Left renal pelvis (tissue), 4 donors: ENCODE measurements at places on chromosomes 1 and 21.

DNA sequence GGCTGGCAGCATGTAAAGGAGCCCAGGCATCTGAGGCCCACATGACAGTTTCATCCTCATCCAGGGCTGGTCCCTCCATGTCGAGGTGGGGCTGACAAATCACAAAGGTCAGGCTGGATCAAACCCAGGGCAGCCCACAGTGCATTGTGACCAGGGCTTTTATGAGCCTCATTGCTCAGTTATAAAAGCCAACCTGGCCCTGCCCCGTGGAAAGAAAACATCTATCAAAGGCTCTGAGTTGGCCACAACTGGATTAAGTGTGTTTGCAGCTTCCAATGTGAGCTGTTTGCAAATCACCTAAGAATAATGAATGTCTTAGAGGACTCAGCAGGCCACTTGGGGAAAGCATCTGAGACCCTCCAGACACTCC is 45.4 kb downstream of the GRHL3 start:
- no peak for DNase-seq

- no peak for DNase-seq
Measured at GRCh38 chr1:183355797-183356196, 62.4 kb downstream of the NMNAT2 start.

DNA sequence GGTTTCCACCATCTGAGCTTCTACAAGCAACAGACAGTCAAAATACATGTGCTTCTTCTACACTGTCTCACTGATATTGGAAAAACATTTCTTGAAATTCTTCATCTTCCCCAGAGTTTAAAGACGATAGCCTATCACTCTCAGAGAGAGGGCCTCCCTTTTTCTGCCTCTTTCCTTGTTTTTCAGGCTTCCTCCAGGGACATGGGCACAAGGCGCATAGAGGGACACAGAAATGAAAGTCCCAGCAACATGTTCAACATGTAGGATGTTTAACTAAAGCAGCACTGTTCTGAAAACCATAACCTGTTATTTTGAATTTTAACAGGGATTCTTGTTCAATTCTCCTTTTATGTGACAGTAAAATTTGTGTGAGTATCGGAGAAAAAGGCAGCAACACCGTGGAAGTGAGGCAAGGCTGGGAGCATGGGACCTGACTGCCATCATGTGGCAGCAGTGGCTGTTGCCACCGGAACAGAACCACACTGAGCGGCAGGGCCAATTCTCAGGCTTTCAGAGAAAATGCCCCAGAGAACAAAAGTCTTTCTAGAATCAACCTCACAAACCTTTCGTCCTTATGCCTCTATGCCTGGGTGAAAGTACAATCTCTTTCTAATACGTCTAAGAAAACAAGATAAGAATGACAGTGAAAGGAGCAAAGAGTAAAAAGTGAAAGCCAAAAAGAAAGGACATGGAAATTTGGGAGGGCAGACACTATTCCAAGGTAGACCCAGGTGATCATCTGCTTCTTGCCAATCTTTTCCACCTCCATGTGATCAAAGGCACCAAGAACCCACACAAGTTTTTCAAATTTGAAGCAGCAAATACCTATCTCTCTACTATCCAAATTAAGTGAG is 54.5 kb downstream of the PCNX2 start:
- peak; percentile 49 for DNase-seq

DNA sequence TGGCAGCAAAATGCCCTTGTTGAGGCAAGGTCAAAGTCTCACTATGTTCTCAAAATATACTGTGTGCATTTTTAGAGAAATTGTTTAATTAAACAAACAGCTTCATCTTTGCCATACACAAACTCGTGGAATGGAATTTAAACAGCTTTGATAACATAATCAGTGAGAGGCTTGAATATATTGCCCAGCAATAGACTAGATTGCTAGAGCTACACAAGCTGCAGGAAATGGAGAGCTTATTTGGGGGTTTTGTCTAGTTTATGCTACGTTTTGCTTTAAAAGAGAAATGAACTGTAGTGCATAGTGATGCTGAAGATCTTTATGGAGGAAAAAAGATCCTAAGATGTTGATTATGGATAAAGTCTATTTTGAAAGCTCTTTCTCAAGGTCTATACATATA is 166.8 kb upstream of the HMCN1 start:
- DNase-seq = no peak

- no peak for DNase-seq
Measured at GRCh38 chr1:153880024-153880423, 42.7 kb downstream of the GATAD2B start.

DNA sequence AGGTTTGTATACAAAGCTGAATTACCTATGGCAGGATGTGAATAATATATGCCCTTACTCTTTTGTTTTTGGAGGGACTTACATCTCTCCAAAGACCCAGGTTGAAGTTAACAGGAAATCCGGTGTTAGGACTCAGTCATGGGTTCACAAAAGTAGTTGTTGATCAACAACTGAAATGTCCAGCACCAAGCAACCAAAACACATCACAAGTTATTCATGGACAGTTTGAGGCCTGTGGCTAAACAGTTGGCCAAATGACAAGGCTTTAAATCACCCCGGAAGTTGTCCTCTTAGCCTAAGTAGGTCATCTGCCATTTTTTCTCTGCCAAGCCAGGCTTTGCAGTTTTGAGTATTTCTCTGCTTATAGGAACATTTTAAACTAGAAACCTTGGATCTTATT is 89.9 kb downstream of the CD247 start:
- DNase-seq = no peak

- no peak for DNase-seq
Measured at GRCh38 chr1:8663915-8664329, 153.5 kb downstream of the RERE start.

GRCh38 chr1:198119906-198120305 is 36.9 kb upstream of the NEK7 start:
- no peak for DNase-seq

DNA sequence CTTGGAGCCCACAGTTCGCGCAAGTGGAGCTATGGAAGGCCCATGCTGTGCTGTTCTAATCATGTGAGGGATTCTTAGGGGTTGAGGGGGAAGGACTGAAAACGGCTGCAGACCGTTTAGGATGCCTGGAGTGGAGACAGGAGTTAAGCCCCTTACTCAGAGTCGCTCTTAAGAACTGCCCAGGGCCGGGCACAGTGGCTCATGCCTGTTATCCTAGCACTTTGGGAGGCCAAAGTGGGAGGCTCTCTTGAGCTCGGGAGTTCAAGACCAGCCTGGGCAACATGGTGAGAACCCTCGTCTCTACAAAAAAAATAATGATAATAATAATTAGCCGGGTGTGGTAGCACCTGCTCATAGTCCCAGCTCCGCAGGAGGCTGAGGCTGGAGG is 1.1 kb downstream of the ZNF672 start:
- no peak for DNase-seq

DNA sequence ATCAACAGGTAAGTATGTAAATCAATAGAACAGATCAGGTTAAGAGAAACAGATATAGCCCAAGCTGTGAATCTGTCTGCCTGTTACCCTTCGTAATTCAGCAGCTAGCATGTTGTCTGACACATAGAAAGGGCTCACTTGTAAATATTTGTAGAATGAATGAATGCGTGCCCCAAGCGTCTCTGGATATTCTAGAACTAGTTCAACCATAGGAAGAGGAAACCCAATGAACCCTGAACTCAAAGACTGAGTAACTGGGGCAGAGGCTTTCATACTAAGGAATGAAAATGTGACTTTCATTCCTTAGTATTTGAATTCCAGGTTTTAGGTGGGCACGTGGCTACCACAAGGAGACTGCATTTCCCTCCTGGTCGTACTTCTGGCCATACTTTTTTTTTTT is 60.1 kb upstream of the SMYD2 start:
- DNase-seq = no peak

DNA sequence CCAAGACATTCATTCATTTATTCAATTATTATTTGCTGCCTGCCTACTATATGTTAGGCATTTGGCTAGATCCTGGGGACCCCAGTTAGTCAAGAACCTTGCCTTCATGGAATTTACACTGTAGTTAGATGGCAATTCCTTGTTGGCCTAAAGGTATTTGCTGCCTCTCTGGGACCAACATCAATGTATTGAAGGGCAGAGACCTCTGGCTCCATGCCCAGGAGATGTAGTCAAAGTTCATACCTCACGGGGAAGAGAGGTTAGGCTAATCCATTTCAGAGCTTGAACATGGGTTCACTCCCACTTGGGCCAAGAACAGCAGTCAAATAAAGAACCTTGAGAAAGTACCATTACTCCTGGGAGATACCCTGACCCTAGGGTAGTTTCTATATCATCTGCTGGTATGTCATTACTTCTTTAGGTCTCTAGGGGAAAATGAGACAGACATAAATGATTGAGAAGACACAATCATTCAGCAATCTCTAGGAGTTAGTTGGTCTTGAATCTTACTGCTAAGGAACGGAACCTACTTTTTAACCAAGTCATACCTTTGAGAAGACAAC is 32.0 kb downstream of the SORT1 start:
- DNase-seq = no peak

GRCh38 chr1:217137210-217137881 is 414.1 kb upstream of the ESRRG start:
- DNase-seq = no peak

- DNase-seq = no peak
Measured at GRCh38 chr1:242002072-242002471, 3.2 kb upstream of the MAP1LC3C start.

GRCh38 chr1:29332204-29332603 is 95.9 kb downstream of the PTPRU start:
- DNase-seq = no peak

DNA sequence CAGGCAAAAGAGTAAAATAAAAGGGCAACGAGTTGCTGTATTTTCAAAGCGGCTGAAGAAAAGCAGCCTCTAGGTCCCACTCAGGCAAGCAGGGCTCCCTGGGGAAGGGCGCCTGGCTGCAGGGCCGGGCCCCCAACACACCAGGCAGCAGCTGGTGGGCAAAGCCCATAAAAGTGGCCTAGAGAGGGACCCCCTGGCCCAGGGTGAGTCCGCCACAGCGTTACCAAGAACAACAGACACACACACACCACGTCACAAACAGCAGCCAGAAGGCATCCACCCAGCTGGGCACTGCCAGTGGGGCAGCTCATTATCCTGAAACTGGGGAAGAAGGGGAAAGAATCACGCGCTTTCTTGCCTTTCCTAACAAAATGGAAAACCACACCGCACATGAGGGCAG is 4.7 kb downstream of the SUMO3 start:
- no peak for DNase-seq

- DNase-seq = no peak
Measured at GRCh38 chr1:36737767-36738166, 255.1 kb upstream of the CSF3R start.

- DNase-seq = no peak
Measured at GRCh38 chr21:45985471-45986315, 4.1 kb downstream of the COL6A1 start.

DNA sequence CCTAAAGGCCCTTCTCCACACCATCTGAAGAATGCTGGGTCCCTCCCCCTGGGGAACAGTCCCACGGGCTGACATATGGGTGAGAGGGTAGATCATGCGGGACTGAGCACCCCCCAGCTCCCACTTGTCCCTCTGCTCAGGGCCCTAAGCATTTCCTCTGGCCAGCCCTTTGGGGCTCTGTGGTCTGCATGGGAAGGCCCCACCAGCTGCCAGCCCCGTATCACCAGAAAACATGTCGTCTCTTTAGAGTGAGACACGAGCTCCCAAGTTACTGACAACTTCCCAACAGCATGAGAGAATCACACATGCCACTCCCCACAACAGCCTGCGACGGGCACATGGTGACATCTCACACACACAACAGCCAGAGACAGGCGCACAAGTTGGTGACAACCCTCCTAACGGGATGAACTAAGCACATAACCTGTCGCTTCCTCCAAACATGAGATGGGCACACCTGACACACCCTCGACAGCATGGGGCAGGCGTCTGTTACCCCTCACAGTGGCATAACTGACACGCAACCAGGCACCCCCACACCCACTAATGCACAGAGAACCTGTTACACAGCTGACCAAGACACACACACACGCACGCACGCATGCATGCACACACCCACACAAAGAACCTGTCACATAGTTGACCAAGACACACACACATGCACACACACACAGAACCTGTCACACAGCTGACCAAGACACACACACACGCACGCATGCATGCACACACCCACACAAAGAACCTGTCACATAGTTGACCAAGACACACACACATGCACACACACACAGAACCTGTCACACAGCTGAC is 41.2 kb downstream of the AHDC1 start:
- DNase-seq = no peak

DNA sequence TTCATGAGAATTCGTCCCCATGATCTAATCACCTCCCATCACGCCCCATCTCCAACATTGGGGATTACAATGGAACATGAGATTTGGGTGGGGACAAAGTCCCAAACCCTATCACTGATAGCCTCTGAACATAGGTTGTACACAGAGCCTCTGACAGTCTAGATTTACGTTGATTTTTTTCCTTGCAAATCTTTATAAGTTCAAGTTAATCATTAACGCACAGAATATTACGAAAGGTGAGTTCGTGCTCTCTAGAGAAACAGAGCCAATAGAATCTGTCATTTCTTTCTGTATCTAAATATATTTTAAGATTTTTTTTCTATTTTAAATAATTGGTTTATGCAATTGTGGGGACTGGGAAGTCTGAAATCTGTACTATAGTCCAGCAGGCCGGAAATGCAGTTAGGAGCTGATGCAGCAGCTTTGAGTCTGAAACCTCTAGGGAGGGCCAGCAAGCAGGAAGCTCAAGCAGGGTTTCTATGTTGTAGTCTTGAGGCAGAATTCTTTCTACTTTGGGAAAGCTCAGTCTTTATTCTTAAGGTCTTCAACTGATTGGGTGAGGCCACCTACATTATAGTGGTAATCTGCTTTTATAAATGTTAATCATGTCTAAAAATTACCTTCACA is 61.0 kb downstream of the SELENOF start:
- DNase-seq = no peak

DNA sequence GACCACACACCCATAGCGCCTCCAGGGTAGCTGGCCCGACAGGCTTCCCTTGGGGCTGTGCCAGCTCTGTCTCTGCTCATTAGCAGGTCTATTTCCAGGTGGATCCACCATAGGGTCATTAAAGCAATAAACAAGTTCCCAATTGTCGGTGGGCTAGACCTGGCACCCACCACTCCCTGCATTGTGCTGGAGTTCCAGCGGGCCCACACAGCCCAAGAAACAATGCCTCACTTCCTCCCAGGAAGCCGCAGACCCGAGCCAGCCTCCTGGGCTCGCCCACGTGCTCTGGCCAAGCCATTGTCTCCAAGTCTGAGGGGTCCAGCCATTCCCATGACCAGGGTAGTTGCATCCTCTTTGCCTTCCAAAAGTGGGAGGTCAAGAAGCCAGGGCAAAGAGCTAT is 27.5 kb upstream of the SOX13 start:
- no peak for DNase-seq

GRCh38 chr1:161506336-161507223 is 1.3 kb downstream of the FCGR2A start:
- DNase-seq = no peak

DNA sequence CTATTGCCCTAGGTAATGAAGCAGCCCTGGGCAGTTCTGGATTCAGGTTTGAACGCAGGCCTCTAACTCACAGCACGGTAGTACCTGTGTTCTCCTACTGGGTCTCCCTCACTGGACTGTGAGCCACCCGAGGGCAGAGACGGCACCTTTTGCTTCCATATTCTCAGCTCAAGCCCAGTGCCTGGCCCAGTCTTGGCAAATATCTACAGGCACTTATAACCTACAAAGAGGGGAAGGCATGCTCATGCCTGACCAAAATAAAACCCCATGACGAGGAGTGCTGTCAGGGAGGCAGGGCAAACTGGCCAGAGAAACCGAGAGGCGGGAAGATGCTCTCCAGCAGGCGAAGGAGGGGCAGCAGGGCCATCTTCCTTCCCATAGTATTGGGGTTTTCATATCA is 91.1 kb downstream of the DDX20 start:
- no peak for DNase-seq

- peak; percentile 57 for DNase-seq
Measured at GRCh38 chr1:63593303-63593885, at the start of gene PGM1. Gene PGM1 (plus strand): TSS chr1:63593411. CDS start chr1:63593489, 78 bp downstream.

- DNase-seq = no peak
Measured at GRCh38 chr1:201383647-201384405, 6.3 kb upstream of the TNNT2 start.
